ENCODE measurements at places on chromosomes 3 and 15.

- no peak for DNase-seq
Observed at GRCh38 chr3:176581589-176581988, 615.7 kb downstream of the TBL1XR1 start.

DNA sequence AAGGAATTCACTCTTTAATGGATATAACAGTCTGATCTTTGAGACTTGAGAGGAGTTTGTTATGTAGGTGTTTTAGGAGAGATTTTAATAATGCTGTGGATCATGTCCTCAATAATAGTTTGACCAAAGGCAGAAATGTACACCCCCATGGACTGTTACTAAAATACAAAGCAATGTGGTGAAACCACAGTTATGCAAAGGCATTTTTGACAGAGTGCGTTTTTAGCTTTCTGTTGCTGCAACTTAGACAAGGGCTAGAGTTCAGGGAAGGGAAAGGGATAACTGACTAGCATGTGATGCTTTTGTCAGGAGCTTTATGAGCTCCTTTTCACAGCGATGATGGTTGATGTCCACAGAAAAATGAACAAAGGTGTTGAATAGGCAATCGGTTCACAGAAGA, 3.6 kb upstream of the STARD5 start:
- DNase-seq = no peak

- no peak for DNase-seq
Observed at GRCh38 chr3:183159333-183159732, 3.2 kb downstream of the LAMP3 start.

- DNase-seq = no peak
Observed at GRCh38 chr3:72738752-72739530, 109.3 kb downstream of the SHQ1 start.

- DNase-seq = no peak
Observed at GRCh38 chr3:113753376-113753985, 6.6 kb downstream of the ATP6V1A start.

DNA sequence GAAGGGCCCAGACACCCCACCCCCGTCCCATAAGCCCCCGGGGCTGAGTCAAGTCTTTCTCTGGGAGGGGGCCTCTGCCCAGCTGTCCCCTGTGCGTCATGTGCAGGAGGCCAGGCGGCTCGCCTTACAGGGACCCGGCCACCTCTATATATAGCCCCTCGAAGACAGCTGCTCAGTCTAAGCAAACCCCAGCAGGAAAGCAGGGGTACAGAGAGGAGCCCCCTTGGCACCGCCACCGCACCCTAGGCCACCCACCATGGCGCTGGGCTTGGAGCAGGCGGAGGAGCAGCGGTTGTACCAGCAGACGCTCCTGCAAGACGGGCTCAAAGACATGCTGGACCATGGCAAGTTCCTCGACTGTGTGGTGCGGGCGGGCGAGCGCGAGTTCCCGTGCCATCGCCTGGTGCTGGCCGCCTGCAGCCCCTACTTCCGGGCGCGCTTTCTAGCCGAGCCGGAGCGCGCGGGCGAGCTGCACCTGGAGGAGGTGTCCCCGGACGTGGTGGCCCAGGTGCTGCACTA, at the start of gene KLHL40:
KLHL40 (plus strand) TSS at position 175 of the 519 bp plus-strand sequence; CDS start at position 257, 82 bp downstream.
- no peak for DNase-seq

DNA sequence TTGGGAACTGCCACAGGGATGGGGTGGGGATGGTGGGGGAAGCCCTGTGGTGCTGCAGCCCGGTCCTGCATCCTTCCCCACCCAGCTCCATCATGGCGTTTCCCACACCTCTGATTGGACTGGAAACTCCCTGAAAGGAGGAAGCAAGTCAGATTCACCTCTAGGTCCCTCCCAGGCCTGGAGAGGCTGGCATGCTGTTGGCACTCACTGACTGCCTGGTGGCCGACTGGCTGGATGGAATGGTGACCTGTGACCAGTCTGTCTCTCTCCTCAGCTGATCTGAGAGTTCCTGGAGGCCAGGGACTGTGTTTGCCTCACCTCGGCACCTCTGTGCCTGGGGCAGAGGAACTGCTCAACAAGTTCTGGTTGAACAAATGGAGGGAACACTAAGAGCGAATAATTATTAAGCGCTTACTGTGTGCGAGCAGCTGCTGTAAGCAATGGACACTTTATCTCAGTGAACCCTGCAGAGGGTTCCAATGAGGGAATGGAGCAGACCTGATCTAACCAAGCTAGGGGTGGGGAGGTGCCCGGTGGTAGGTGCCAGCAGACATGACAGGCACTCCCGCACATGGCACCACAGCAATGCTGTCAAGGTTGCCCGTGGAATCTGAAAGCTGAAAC, 3.5 kb upstream of the HHATL start:
- no peak for DNase-seq

DNA sequence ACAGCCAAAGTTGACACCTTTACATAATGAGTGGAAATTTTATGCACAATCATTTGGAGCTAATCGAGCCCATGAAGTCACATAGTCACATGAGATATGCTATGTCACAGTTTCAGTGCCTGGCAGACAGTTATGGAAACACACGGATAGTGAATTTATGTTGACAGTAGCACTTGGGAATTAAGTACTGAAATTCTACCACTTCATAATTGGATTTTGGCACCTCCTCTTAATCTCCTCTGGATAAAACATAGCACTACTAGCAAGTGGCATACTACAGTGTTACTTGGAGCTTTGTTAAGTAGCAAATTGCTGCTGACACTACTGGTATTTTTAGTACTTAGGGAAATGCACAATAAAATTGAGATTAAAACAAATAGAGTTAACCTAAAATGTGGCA, 1679.4 kb downstream of the OTOL1 start:
- no peak for DNase-seq

DNA sequence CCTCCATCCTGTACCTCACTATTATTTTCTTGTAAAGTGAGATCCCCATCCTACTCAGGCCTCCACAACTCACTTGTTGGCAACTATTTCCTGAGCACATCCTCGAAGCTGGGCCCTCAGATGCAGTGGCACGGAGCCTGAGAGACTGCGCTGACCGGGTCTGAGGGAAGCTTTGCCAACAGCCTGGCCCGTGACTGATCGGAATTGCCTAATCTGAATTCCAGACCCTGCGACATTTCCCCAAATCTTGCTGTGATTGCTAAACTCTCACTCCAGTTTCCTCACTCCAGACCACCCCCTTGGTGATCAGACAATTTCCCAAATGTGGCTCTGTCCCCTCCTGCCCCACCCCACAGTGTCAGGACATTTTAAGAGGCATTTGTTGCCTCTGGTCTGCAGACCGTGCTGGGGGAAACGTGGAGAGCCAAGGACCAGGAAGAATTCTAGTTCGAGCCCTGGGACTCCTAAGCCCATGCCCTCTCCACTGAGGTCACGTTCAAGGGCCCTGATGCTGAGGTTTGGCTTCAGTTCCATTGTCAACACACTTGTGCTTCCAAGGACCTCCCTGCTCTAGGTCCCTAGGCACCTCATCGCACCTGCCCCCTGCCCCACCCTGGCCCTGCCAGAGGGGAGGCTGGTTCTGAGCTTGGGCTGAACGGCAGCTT, 22.8 kb downstream of the KLHL25 start:
- DNase-seq = no peak

DNA sequence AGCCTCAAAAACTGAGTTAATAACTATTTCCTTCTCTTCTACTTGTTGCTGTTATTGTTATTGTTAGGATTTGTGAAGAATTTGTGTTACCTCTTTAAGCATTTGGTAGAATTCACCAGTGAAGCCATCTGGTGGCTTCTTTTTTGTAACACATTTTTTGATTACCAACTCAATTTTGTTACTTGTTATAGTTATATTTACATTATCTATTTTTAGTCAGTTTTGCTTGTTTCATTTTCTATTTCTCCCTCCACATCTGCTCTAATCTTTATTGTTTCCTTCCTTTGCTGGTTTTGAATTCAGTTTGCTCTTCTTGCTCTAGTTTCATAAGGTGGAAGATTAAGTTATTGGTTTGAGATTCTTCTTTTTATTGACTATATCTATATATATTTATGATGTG, 3.7 kb upstream of the SLC9C1 start:
- no peak for DNase-seq

GRCh38 chr3:188125076-188125475, 28.9 kb upstream of the LPP start:
- no peak for DNase-seq

DNA sequence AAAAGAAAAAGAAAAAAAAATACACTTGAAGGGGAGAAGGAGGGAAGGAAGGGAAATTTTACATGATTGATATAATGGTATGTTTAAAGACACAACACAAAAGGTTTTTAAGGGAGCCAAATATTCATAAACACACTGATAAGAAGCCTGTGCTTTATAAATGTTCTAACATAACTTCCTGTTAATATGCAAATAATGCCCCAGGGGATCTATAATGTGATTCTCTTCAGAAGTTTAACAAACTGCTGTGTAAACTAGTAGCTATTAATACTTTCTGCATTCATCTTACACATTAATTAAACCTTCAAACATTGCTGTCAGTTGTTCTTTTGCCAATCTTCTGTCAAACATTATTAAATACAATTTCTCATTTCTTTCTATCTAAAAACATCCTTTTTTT, 231.6 kb downstream of the TJP1 start:
- no peak for DNase-seq

DNA sequence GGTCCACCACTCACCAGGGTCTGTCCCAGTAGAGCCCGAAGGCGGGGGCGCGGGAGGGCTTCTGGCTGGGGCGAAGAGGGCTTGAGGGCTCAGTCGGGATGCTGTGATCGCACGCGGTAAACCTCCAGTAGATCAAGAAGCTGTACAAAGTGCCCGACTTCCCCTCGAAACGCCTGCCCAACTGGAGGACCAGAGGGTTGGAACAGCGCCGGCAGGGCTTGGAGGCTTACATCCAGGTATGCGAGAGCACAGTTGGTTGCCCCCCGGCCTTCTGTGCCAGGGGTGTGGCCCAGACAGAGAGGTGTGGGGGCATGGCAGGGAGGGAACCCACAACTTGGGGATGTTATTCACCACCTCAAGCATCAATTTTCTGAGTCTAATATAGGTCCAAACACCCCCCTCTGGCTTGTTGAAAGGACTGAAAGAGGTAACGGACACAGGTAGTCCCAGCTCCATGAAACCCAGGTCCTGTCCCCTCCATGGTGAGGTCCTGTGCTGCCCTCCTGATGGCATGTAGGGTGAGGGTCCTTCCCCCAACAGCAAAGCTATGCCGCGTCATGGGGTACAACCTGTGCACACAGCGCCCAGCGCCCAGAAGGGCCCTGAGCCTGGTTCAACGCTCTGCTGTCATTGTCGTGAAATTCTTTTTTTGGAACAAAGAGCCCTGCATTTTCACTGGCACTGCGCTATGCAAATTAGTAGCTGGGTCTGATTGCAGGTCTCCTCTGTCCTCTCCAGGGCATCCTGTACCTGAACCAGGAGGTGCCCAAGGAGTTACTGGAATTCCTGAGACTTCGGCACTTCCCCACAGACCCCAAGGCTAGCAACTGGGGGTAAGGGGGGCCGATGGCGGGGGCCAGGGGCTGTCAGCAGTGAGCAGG, 1.2 kb downstream of the SNX22 start:
- no peak for DNase-seq

DNA sequence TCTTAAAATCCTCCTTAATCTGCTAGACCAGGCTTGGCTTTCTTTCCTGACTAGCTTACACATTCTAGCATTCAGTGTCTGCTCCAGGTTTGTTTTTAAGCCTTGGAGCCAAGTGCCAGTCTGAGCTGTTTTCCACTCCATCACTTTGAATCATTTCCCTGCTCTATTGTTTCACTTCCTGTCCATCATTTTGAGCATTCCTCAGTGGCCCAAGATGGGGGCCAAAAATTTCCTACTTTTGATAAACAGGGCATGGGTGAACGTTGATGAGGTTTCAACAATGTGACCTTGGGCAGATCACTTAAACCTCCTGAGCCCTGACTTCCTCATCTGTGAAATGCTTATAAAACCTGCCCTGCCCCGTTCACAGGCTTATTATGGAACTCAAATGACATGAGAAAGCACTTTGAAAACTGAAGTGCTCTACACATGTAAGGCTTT, 4.4 kb downstream of the CYP19A1 start:
- no peak for DNase-seq

GRCh38 chr15:57054204-57054750, 135.8 kb downstream of the TCF12 start:
- no peak for DNase-seq

GRCh38 chr3:116552246-116552645, 107.0 kb upstream of the LSAMP start:
- DNase-seq = no peak

DNA sequence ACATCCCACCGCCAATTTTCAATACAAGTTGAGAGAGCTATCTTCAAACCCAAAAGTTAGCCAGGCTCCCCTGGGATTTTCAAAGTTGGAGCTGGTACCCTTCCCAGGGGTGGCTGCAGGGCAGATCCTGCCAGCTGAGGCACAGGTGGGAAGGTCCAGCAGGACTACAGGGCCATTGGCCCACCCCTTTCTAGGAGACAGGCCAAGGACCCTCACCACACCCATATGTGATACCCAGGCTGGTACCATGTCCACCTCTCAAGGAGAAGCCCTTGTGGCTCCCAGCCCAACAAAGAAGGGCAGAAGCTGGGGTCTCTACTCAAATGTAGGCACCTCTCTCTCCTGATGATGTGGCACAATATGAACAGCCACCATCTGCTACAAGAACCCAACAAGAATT, 8.0 kb downstream of the POC1A start:
- no peak for DNase-seq

DNA sequence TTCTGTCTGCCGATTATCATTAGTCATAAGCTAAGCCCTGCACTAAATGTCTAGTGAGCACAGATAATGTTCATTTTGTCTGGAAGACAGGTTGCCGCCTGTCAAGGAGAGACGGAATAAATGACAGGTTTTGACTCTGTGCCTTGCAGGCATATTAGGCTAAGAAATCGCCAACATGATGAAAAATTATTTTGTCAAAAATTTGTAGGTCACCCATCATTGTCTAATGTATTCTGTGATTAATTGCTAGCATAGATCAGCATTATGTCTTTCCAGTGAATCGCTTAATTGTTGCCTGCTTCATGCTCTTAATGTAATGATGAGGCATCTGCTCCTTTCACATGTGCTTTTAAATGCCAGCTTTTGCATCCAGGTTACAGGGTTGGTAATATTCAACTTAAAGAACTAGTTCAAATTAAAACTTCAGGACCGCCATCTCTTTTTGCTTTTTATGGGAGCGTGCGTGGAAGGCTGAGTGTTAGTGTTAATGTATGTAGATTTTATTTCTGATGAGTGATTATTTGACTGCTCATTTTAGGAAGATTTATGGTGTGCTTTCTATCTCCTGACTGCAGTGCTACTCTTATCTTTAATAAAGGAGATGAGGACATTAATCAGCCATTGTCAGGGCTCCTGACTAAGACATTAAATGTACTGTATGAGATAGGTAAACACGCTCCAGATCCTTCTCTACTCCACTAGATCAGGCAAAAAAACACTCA, 120.8 kb upstream of the MEIS2 start:
- peak; percentile 84 for DNase-seq

DNA sequence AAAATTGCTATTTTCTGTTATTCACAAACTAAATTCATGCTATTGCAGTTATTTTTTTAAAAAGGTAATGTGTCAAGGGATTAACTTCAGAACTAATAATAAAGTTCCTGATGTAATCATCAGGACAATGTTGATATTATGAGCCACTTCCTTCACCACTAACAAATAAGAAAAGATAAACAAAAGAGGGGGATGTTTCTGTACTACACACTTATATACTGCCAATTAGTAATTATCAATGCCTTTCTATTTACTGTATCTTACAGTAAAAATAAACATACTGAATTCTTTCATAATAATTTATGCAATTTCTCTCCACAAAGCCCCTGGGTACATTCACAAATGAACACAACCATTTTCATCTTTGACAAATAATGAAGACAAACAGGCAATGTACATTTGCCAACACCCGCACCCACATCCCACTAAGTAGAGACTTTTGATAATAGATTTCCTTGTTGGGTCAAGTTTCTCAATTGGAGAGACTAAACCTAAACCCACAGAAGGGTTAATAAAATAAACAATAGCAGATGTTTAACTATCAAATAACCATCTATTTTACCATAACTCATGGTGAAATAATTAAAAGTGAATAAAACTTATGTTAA, 3.7 kb downstream of the CBLB start:
- DNase-seq = no peak

Measured in NCI-H1694 (cell line).